ENCODE measurements at places on chromosomes 12 and 14.

DNA sequence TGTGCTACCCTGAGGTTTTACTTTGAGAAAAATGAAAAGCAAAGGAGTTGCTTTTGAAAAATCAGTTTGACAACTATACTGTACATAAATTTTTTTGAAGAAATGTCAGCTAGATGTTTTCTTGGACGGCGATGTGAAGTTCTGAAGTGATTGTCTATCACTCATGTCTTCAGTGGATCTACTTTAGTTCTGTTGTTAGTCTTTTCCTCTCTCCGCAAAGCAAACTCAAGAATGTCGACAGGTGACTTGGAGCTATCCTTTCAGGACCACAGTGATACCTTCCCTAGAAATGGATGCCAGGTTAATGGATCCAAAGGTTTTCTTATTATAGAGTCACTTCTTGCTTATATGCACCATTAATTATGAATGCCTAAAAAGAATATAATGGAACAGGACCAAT, 1.2 kb downstream of the PTPRO start:
- no peak for DNase-seq

DNA sequence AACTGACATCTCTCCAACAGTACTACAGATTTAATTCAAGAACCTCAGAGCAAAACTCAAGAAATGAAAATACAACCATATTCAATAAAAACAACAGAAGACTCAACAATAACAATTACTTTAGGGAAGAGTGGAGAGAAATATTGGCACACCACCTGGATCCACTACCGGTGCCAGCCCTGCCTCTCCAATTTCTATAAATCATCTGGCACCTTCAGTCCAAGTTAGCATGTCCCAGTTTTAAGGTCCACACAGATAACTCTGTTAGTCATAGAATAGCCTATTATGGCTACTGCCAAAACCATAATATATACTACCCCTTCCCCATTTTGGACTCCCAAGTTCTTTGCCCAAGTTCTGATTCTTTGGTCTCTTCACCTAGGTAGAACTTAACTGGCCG, 69.9 kb upstream of the PSMA6 start:
- no peak for DNase-seq

GRCh38 chr12:15627995-15628945, 160.9 kb downstream of the EPS8 start:
- no peak for DNase-seq

DNA sequence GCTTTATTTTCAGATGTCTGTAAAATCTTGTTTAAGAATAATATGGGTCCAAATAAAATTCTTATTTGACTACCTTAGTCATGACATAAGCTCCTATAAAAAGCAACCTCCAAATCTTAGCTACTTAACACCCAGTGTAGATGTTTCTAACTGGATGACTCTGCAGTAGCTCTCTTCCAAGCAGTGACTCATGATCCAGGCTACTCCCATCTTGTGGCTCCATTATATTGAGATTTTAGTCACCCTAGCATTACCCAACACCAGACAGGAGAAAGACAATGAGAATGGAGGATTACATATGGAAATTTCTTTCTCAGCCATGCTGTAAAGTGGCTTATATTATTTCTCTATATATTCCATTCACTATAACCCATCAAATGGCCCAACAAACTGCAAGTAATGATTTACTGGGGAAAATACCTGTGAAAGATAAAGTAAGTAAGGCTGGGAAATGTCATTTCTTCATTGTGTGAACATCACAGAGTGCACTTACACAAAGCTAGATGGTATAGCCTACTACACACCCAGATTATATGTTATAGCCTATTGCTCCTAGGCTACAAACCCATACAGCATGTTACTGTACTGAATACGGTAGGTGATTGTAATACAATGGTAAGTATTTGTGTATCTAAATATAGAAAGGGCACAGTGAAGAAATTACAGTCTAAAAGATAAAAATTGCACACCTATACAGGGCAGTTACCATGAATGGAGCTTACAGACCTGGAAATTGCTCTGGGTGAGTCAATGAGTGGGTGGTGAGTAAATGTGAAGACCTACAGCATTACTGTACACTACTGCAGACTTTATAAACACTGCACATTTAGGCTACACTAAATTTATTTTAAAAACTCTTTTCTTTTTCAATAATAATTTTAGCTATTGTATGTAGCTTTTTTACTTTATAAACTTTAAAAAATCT, 163.2 kb downstream of the DYRK2 start:
- no peak for DNase-seq

DNA sequence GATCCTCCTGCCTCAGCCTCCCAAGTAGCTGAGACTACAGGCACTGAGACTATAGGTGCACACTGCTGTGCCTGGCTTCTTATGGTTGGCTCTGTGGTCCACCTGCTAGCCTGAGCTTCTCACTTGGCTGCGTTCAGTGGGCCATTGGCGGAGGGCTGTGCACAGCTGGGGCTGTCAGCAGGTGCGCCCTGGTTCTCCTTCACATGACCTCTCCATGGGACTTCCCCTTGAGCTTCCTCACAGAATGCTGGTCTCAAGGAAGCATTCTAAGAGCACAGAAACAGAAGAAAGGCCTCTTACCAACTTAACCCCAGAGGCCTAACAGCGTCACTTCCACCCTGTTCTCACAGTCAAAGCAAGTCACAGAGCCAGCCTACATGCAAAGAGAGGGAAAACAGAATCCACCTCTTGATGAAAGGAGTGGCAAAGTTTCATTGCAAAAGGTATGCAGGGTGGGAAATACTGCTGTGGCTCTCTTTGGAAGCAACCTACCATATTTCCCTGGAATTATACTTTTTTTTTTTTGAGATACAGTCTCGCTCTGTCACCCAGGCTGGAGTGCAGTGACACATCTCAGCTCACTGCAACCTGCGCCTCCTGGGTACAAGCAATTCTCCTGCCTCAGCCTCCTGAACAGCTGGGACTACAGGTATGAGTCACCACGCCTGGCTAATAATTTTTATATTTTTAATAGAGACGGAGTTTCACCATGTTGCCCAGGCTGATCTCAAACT, 9.3 kb downstream of the RILPL2 start:
- DNase-seq: peak; percentile 81

- DNase-seq: no peak
Measured at GRCh38 chr12:113418213-113418879, 3.8 kb upstream of the SDSL start.

DNA sequence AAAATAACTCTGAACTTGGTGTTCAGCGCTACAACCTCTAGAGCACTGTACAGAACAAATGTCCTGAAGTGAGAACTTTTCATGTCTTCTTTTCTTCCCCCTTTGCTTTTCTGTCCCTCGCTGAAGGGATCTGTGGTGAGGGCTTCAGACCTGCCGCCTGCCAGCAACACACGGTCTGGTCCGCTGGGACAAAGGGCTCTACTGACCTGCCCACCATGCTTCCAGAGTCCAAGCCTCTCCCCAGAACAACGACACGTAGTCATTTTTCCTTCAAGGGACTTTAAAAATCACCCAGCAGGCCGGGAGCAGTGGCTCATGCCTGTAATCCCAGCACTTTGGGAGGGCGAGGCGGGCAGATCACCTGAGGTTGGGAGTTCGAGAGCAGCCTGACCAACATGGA, 140.4 kb downstream of the EFCAB11 start:
- DNase-seq: no peak

DNA sequence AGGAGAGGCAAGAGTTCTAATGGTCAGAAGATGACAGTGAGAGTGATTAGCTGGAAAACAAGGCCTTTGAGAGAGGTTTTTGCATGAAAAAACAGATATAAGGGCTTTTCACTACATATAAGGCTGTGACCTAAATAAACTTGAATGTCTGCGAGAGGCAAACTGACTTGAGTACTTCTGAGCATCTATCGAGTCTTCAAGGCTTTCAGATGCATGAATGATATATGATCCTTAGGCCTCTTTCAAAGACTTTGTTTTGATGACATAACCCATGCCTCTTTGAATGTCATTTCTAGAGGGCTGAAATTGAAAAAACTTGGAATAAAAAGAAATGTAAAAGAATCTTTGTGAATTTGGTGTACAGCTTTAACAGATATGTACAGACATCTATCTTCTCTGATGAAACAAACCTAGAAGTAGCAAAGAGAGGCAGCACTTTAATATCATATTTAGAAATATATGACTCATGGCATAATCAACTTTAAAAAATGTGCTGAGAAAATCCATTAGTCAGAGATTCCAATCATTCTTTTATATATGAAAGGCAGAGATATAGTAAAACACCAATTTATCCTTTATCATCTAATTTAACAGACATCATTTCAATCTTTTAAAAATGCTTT, 72.6 kb downstream of the PPM1H start:
- no peak for DNase-seq

GRCh38 chr12:105721051-105721825, 390.7 kb downstream of the C12orf75 start:
- DNase-seq: no peak

DNA sequence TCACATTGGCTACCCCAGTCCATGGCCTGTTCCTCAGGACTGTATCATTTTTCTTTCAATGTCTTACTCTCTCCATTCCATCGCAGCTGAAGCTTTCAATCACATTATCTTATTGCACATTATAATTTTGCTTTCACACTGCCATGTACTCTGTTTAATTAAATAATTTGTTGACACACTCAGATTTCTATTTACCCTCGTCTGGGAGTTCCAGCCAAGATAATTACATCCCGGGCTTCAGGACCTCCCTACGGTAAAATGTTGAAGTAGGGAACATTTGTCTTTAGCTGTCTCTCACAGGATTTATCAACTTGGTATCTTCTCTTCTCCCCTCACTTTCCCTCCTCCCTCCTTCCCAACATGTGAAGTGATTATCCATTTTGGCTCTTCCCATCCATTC, 177.2 kb upstream of the RASSF8 start:
- DNase-seq: no peak

DNA sequence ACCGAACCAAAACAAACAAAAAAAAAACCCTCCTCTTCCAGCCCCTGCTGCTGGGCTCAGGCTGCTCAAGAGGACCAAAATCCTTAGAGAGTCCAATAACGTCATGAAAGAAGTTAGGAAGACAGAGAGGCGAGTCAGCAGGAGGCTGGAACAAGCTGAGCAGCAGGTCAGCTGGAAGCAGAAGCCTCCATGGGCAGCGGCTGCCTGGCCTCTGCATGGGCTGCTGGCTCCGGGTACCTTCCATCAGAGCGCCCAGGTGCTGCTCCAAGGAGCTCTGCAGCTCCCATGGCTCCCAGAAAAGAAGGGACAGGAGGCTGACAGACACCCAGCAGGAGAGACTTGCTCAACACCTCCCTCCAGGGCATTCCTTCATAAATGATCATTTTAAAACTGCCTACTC, 3.2 kb upstream of the KRT2 start:
- DNase-seq: no peak

DNA sequence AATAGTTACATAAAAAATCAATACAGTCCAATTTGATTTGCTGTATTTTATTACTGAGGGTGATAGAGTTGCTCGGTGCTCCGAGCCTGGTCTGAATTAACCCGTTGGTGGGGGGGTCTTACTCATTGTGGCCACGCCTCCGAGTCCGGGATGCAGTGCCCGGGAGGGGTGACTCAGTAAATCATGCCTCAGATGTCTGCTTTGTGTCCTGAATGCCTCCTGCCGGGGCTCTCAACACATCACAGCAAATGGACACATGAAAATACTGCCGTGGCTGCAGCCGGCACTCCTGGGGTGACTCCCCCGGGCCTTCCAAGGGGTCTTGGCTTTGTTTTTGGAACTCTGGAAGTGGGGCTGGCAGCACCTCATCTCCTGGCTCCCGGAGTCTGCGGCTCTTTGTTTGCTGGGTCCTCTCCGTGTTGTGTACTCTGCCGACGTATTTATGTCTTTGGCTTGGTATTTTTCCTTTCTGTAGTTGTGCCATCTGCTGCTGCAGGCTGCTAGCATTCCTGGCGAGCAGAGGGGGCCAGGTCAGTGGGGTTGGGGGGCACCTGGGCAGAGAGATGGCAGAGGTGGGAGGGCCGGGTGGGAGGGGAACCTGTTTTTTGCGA, 129.0 kb downstream of the AACS start:
- DNase-seq: no peak

DNA sequence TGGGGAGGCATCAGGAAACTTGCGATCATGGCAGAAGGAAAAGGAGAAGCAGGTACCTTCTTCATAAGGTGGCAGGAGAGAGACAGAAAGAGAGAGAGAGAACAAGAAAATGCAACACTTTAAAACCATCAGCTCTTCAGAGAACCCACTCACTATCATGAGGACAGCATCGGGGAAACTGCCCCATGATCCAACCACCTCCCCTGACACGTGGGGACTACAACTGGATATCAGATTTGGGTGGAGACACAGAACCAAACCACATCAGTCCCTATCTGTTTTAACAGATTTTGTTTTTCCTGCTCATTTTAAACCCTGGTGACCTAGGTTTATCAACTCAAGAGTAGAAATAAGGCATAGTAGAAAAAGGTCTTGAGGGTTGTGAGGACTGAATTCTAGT, 210.1 kb upstream of the PLXNC1 start:
- DNase-seq: no peak

- no peak for DNase-seq
Measured at GRCh38 chr12:58670623-58671022, 249.7 kb downstream of the LRIG3 start.

- no peak for DNase-seq
Measured at GRCh38 chr12:55824726-55825125, 4.7 kb downstream of the DNAJC14 start.

- no peak for DNase-seq
Measured at GRCh38 chr12:49917788-49918173, 14.1 kb upstream of the FAIM2 start.

DNA sequence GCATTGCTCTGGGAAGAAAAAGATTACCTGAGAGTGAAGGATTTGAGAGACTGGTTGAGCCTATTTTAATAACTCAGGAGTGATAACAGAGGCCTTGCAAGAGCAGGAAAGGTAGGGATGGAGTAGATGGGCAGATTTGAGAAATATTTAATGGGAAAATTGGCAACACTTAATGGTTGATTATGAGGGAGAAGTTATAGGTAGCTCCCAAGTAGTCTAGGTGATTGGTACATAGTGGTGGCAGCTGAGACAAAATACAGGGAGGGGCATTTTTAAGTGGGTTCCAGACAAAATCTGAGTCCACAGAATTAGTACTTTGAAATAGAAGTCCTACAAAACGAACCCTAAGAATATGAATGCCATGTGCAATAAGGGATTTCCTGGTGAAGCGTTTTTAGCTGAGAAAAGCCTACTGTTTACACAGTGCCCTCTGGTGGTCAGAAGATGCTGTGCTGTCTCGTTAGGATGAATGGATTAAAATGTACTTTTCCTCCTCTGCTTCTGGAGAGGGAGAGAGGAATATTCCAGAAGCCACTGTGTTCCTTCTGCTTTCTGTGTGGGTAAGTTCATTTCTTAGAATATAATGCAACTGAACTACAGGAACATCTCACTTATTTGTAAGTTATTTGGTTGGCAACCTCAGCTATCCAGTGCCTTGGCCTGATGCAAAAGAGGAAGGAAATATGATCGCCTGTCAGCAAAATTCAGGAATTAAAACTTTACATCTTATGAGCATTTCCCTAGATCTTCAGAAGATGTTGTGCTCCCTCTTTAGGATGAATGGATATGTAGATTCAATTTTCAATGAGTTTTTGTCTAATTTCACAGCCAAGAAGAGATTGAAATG, 6.5 kb downstream of the ZBTB1 start:
- peak; percentile 34 for DNase-seq

DNA sequence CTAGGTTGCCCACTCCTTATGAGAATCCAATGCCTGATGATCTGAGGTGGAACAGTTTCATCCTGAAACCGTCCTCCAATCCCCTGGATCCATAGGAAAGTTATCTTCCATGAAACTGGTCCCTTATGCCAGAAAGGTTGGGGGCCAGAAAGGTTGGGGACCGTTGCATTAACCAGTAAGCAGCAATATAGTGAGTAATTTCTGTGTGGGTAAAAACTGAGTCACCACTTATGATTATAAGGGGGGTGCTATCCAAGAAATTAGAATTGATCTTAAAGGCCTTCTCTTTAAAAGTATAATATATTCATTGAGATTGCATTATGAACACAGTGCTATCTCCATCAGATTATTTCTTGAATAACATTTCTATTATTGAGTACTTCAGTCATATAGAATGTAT, 97.2 kb downstream of the PCNX1 start:
- no peak for DNase-seq

Measured in GM20000 (cell line).